T follicular helper cell (primary cell): ENCODE measurements at places on chromosomes 2 and 18.

GRCh38 chr2:149586898-149587219, 716 bp downstream of the MMADHC start:
- no peak for DNase-seq

DNA sequence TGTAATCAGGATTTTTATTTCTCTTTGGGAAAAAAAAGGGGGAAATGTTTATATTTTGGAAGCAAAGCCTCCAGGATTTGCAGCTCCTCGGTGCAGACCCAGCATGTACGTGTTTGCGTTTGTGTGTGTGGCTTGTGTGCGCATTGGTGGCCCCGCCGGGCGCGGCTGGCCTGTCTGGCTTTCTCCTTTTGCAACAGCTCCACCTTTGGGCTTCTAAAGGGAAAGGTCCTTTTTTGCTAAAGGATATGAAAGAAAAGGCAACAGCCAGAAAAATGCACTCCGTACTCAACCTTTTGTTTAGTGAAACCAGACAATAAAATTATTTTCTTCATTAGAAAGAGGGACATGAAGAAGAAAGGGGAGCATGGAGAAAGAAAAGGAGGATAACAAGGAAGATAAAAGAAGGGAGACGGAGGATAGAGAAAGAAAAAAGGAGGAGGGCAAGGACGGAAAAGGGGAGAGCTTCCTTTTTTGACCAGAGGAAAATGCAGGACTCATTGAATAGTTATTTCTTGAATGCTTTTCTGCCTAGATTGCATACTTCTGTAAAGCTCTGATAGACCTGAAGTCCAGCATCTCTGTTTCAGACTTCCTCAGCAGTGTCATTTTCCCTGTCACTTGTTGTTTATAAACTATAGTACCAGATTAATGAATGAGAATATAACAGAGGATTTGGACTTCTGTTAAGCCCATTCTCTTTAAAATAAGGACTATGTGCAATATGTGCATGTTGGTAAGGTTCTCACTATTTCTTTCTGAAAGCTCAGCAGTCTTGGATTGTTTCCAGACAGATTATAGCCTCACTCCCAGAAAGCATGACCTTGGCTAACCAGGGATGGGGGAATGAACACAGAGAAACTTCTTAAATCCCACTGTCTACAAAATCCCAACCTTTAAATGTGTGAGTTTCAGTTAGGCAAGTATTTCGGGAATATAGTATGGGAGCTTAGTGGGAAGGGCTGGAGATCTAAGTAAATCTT, 563.1 kb upstream of the PIK3C3 start:
- DNase-seq: no peak

- no peak for DNase-seq
Observed at GRCh38 chr18:12593866-12594265, 64.0 kb downstream of the SPIRE1 start.

DNA sequence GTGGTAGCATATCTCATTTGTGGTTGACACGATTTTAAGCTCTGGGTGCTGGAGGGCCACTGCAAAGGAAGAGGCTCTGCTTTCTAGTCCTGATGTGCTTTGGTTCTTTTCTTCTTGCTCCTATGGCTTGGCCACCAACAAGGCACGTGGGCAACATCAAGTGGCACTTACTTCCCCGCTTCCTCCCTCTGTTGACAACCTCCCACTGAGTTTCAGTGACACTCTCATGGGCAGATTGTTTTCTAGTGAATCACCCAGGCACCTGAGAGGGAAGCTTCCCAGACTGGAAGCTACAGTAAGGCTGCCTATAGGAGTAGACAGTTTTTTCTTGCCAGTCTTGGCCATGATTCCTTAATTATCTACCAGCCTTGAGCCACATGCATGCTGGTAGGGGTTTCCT, 89.0 kb downstream of the NBAS start:
- no peak for DNase-seq

GRCh38 chr2:47223980-47224379, 68.9 kb upstream of the STPG4 start:
- no peak for DNase-seq

GRCh38 chr2:10435820-10436204, 12.3 kb downstream of the ODC1 start:
- no peak for DNase-seq

DNA sequence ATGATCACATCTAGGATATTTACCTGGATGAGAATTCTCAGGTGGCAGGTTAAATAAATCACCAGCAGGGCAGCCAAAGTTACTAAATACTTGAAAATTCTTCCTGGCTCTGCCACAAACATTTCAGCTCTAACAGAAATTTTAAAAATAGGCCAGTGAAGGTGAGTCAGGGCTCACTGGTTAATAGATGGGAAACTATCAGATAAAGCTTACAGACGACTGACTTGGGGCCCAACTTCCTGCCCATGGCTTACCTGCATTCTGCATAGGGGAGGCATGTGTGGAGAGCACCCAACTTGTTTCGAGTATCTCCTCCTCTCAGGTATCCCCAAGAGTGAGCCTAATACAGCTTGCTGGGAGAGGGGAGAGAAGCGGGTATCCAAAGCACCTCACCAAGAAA, 57.8 kb downstream of the SPRED2 start:
- no peak for DNase-seq

DNA sequence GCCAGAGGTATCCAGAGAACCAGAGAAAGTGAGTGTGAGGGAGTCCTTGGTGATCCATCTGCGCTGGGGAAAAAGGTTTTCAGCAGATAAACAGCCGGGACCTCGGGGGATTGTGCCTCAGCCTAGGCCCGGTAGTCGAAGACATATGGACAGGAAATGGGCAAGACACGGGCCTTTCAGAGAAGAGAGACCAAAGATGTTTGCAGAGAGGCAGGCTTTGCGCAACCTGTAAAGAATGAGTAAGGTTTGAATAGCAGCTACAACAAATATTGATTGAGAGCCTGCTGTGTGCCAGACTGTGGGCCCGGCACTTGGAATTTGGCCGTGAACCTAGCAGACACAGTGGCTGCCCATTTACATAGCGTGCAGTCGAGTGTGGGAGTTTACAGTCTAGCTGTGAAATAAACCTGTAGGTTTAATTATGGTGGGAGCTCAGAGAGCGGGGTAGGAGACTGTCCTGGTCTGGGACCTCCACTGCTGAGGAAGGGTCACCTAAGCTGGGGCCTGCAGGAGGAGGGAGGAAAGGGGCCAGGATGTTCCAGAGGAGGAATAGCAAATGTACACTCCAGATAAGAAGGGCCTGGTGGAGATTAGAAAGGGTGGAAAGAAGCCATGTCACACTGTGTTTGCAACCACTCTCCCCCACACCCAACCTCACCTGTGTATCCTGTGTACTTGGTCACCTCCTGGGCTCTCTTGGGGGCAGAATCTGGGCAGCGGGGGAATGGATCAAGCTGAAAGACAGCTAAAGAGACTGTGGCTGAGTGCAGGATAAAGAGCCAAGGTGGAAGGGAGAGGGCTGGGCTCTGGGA, 3.0 kb downstream of the SH2D6 start:
- no peak for DNase-seq

DNA sequence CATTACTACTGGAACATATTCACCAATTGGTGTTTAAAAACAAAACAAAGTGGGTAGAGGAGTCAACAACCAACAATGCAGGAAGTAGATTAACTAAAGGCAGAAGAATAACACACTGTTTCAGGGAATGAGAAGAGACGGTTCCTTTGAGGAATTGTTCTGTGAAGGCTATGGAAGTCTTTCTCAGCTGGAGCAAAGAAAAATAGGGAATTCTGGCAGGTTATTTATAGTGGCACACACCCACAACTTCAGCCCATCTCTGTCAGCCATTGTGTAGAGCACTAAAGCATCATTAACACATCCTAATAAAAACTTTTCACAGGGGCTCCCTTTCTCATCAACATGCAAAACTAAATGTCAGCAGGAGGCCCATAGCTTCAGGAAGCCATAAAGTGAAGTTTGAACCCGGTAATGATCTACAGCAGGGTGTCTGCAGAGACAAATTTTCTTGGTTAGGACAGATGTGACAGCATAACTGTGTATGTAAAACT, 113.6 kb downstream of the CDH2 start:
- no peak for DNase-seq

DNA sequence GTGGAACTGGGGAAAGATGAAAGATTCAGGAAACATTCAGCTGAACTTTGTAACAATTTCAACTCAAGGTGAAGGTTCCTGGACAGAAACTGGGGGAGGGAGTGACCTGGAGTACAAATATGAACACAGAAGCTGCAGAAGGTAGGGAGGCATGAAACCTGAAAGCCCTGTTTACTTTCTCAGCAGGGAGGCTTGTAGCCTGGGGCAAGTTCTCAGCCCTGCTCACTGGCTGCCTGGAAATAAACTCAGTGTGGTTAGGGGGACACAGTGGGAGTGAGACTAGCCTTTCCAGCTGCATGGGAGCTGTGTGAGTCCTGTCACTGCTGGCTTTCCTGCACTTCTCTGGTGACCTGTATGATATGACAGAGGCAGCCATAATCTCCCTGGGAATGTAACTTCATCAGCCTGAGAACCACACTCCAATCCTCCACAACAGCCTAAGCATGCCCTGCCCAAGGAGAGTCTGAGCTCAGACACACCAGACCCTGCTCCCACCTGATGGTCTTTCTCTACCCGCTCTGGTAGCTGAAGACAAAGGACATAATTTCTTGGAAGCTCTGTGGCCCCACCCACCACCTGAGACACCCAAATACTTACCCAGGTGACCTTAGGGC, 77.0 kb downstream of the ZSWIM2 start:
- DNase-seq: no peak

- DNase-seq: no peak
Observed at GRCh38 chr2:160429248-160430000, 64.2 kb downstream of the RBMS1 start.

- DNase-seq: no peak
Observed at GRCh38 chr2:65639156-65639864, 206.9 kb upstream of the SPRED2 start.

GRCh38 chr2:112201696-112202430, 53.0 kb downstream of the ZC3H8 start:
- DNase-seq: no peak

GRCh38 chr2:6442252-6442985, 423.3 kb downstream of the CMPK2 start:
- DNase-seq: no peak

DNA sequence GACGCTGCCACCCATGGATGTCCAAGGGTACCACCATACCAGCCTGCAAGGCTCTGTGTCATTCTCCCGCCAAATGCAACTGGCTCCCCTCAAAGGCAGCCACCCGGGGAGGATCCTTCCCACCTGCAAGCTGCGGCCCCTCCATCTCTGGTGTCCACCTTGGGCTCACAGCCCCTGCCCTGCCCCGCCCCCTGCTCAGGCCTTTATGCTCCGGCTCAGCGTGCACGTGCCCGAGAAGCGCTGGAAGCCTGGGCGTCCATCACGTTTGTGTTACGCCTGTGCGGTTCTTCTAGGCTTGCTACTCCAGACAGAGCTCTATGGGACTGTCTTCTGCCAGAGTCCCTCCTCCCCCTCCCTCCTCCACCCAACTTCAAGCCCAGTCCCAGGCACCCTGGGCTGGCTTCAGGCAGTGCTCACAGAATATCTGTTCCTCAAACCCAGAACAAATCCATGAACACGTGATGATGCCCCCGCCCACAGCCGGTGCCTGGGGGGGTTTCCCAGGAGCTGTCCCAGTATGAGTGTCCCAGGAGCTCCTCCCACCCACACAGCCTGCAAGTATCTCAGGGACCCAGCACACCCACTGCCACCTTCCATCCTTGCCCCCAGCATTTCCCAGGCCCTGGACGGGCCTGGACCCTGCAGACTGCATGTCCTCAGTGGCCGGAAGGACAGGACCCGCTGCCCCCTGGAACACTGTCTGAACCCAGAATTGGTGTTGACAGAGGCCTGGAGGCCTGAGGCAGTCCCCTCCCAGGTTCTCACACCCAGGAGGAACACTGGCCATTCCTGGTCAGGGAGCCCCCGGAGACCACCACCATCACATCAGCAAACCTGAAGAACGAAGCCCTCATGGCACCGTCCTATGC, 30.3 kb downstream of the KIF1A start:
- DNase-seq: no peak

DNA sequence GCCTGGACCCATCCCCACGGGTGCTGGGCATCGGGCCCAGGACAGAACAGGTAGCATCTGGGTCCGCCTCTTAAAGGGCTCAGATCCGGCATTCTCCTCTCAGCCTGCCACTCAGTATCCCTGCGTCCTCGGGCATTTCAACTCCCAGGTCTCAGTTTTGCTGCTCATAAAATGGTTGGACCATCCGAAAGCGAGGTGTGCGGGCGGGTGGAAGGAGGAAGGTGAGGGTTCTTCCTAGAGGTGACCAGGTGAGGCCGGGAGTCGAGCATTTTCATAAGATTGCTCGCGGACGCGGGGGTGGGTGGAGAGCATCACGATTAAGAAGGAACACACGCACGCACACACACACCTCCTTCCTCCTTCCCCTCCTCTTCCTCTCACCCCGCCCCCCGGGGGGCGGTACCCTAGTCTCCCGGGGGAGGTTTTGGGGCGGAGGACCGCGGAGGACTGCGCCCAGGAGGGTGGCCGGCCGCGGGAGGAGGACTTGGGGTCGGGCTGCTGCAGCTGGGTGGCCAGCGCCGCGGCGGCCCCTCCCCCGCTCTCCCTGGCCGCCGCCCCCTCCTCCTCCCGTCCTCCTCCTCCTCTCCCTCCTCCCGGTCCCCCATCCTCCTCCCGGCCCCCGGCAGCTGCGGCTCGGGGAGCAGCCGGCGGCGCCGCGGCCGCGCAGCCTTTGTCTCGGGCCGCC, 97.9 kb upstream of the GPR45 start:
- no peak for DNase-seq

DNA sequence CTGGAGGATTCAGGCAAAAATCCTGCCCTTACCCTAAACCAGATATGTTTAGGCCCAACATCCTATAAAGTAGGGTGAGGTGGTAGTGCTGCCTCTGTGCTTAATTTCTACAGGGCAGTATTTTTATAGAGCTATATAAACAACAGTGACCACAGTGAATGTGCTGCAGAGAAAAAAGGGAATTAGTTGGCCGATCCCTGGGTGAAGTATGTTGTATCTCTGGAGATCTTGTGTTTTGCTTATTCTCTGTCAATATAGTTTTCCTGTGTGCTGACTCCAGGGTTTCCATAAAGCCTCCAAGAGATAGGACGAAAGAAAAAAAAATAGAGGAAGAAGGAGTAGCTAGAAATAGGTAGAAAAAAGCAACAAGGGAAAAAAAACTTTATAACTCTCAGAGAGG, 88.9 kb upstream of the THOC1 start:
- no peak for DNase-seq

DNA sequence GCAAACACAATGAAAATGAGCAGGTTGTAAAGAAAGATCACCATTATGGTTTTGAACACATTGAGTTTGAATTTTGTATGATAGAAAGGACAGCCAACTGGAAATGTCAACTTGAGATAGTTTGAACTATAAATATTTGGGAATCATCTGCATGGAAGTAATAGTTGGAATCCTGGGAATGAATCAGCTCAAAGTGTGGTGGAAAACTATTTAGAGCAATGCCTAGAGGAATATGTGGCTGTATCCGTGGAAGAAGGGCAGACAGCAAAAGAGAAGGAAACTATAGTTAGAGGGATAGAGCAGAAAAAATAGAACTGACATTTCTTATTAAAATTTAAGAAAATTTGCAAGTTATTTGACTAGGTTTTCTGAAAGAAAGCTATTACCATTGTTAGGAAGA, 112.5 kb upstream of the OTX1 start:
- DNase-seq: no peak

DNA sequence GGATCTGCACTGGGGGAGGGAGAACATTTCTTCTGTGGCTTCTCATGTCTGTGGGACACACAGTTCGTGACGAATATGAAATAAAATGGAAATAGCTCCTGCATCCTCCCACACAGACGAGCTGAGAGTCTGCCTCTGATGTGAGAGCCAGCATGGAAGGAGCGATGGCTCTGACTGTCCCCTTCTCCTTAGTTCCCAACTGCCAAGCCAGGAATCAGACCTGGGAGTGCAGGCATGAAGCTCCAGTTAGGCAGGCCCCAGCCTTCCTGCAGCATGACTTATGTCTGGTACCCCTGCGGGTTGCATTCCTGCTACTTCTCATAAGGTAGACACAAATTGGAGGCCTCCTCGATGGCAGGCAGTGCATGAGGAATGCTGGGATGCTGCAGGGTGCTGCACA, 56.2 kb downstream of the PRKCE start:
- DNase-seq: no peak
